ENCODE measurements at places on chromosomes 6 and 20.

DNA sequence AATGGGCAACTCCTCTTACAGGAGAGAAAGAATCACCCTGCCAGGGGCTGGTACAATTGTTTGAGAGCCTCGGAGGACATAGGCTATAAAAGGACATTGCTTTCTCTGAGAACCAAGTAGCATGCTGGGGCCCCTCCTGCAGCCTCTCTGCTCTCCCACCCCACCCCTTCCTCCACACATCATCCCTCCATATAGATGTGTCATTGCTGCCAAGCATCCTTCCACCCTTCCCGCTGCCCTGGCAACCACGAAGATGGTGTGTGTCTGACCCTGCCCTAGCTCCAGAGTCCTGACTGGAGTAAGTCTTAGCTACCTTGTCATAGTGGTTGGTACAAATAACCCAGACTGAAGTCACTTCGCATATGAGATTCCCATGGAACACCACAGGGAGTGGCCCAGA is 129.7 kb downstream of the SNX5 start:
- no peak for DNase-seq

DNA sequence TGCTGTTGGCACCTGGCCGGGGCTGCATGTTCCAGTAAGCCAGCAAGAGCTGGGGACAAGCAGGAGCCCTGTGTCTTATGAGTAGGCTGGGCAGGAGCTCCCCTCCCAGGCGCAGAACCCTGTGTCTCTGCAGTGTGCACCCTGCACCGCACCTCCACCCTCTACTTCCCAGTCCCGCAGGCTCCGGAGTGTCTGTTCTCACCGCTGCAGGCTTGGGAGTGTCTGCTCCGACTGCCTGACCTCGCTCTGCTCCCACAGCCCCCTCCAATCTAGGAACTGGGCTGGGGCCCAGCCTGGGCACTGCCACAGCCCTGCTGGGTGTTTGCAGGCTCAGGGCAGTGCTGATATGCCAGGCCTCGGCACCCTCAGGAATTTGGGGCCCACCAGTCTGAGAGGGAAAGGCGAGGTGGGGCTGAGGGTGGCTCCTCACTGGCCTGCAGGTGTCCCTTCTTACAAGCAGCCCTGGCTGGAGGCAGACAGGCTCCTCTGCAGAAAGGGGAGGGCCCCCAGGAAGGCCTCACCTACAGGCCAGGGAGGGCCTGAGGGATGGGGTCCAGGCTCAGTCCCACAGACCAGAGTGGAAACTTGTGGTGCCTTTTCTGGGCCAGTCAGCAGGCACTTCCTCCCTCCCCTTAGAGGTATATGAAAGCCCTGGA is 871.6 kb upstream of the GJE1 start:
- no peak for DNase-seq

DNA sequence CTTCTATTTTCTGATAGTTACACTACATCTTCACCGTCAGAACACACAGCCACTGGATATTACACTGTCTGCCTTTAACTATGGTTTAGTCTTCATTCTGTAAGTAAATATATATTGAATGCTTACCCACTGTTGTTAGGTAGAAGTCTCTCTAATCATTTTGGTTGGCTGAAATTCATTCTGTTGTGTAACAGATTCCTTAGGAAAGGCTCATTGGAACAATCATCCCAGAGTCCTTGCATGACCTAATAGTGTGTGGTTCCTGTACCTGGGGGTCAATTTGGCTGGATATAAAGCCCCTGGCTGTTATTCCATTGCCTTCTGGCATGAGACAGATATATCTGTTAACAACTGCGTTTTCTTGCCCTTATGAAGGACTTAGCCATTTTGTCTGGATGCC is 9.9 kb downstream of the BLOC1S5 start:
- DNase-seq: no peak

DNA sequence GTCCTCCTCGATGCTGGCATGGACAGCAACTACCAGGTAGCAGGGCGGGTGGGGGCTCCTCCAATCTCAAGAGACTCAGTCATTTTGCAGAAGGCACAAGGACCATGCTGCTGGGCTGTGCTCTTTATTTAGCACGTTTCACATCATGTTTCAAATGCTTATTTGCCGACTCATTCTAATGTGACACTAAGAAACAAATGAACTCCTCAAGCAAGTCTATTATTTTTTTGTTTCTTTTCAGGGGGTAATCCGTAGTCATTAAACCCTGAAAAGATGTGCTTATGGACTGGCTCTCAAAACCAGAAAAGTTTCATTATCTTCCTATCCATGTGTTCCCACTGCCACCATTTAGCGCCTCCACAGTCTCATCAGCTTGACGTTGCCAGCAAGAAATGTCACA is 92.9 kb downstream of the ANKS1A start:
- no peak for DNase-seq

GRCh38 chr6:6825193-6825784 is 236.8 kb downstream of the LY86 start:
- DNase-seq: no peak

DNA sequence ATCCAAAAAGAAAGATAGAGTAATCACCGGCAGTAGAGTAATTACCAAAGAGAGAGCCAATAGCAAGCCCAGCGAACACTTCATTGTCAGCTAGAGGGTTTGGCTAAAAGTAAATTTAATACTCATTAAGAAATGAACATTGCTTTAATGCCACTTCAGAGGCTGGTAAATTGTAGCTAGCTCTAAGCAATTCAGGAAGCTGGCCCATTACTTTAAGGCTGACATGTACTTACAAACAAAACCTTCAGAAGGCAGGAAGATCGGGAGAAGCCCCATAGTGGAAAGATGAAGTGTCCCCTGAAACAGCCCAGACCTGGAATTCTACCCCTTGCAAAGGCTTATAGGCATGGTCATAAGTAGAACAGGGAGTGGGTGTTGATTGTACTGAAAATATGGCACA is 396.6 kb upstream of the ID4 start:
- no peak for DNase-seq

GRCh38 chr6:30614843-30615218 is 2.2 kb downstream of the PPP1R10 start:
- DNase-seq: peak; percentile 95

DNA sequence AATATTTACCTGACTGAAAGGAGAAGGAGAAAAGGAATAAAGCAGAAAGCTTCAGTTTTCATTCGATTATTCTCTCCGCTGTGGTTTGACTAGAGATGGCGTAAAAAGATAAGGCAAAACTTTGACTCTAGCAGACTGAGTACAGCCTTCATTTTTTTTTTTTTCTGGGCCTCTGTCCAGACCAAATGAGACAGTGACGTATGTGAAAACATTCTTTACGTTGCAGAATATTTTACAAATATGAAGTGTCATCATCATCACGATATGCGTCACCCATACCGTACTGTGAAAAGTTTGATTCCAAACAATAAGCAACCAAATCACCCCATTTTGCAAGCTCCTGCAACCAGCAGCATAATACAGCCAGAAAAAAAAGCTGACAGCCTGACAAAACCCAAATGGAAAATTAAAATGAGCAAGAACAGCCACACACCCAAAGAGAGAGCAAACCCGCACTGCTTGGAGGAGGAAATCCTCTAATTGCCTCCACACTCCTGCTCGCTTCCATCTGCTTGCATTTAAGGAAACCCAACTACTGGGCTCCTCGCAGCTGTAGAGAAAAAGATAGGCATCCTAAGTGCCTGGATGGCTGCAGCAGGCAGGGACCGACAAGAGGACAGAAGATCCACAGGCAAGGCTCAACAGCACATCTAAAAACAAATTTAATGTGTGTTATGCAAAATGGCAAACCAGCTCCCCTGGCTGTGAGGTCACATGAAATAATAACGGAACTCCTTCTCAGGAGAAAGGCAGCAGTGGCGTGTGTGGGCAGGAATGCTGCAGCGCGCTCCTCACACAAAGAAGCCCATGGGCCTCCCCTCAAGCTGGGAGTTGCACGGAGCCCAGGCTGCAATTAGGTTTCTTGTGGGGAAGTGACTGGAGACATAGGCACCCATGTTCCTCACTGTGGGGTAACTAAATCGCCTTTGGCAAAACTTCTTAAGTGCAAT is 113.1 kb downstream of the FYN start:
- DNase-seq: no peak

GRCh38 chr6:89842228-89842627 is 12.5 kb downstream of the CASP8AP2 start:
- DNase-seq: peak; percentile 3

- peak; percentile 49 for DNase-seq
Measured at GRCh38 chr6:36581716-36582115, 12.4 kb upstream of the SRSF3 start.

DNA sequence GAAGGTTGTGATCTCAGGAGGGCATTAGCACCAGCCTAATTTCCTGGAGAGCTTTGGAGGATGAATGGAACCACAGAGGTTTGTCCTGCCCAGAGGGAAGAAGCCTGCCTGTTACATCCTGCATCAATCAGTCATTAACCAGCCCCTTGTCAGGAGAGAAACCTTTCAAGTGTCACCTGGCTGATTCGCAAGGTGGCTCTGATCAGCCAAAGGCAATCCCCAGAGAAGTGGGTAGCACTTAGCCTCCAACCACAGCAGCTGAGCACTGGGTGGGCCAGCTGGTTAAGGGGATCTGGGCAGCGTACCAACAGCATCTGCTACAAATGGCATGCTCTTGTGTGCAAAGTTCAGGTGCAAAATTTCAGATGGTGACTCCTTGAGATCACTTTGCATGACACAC is 26.9 kb downstream of the ANKEF1 start:
- no peak for DNase-seq

- no peak for DNase-seq
Measured at GRCh38 chr6:169223006-169223405, 30.6 kb downstream of the THBS2 start.

DNA sequence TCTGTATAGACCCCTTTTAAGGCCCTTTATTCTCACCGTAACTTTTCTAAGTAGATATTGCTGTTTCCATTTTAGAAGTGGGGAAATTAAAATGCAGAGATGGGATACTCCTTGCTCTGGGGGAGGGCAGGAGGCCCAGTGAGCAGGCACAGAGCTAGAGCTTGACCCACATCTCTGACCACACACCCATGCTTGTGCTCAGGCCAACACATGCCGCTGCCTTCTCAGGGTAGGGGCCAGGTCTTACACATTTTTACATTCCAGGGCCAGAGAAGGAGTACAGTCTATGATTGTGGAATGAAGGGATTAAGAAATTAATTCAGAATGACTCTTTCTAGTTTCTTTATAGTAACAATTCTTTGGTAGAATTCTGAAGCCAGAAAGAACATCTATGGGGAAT is 104.8 kb downstream of the SOBP start:
- no peak for DNase-seq

- DNase-seq: peak; percentile 76
Measured at GRCh38 chr6:140485740-140486449, 1111.4 kb upstream of the CITED2 start.

- DNase-seq: peak; percentile 97
Measured at GRCh38 chr6:1916334-1917070, 306.8 kb downstream of the FOXC1 start.

DNA sequence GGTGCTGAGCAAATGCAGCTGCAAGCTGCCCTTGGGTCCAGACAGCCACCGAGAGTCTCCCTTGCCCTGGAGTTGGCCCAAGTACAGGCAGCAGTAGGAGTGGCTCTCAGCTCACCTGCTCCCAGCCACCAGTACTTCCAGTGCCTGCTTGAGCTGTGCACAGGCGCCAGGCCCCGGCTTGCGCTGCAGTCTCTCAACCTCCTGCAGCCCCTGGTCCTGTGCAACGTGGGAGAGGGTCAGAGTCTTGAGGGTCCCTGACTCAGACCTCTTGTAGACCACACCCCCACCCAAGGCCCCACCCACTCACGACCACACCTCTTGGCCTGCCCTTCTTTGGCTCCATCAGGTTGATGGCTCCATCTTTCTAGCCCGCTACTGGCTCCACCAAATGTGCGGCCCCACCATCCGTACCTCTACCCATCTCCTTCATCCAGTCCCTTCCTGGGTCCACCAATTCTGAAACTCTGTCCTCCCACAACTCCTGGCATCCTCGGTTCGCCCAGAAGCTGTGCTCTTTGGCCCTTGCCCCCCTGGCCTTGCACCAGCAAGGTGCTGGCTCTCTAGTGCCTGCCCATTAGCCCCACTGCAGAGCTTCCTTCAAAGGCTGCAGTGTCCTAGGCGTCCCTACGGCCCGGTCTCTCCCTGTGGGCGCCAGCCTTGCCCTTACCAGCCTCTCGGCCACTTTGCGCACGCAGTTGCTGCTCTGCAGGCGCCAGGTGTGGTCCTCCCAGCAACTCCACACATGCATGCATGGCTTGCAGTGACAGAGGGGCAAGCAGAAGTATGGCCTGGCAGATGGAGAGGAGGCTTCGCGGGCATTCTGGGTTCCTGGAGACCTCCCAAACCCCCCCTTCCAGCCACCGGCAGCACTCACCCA is 16.5 kb upstream of the SPAG4 start:
- DNase-seq: no peak

GRCh38 chr6:160082627-160083026 is 39.0 kb upstream of the SLC22A1 start:
- no peak for DNase-seq

- DNase-seq: no peak
Measured at GRCh38 chr6:107624050-107624449, 134.1 kb downstream of the SOBP start.

DNA sequence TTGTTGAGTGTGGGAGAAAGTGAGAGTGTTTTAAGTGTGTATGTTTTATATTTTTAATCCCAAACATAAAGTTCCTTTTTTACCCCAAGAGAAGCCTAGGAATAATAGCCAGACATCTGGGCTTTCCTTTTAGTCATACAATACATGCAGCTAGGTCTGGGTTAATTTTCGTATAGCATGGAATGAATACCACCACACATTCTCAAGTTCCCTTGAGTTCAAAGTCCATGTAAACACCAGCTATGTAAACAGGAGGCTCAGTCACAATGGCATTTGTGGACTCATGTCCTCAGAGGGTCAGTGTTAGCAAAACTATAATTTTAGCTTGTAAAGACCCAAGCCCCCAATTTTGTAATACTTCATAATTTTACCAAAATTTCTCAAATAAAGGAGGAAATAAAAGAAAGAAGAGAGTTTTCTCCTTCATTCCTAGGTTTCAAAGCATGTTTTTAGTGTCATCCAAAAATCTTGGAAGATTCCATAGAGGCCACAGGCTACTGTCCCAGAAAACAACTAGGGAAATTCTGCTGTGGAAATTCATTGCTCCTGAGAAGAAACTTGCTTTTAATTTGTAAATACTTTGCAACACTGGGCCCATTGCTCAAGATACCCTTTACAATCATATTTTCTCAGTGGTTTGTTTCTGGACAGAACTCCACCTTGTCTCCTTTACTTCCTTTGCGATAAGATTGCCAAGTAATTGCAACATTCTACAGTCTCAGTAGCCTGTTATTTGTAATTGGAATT is 671.2 kb downstream of the COL12A1 start:
- DNase-seq: no peak

DNA sequence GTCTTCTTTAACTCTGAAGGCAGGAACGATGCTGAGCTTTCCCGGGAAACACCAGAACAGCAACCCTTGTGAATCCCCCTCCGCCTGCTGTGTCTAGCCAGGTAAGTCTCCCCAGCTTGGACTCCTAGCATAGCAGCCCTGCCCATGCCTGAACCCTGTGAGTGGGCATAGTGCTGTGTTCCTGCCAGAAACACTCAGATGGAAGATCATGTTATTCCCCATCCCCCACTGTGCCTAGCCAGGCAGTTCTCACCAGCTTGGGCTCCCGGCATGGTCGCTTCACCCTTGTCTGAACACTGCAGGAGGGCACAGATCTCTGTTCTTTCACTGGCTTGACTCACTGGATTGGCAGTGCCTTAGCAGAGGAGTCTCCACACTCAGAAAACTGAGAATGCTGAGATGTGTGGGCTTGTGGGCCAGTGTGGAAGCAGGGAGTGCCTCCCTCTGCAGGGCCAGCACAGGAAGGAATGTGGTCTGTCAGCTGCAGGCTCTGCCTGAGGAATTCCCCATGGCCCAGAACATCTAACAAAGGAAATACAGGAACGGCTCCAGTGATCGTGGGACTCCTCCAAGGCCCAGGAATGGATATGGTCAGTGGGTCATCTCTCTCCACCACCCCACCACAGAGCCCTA is 440.1 kb upstream of the ADGRB3 start:
- DNase-seq: no peak

All from kidney glomerular epithelial cell (primary cell).